ENCODE measurements at places on chromosomes 12 and 14. TPM values are rescaled to one million over a fixed set of nuclear protein-coding genes. Genes with fewer than 3 reads are reported as not detected.

The TAS2R20 gene
- 4.4 TPM for total RNA-seq

The EGLN3 gene
- 22.7 TPM for total RNA-seq

The NRXN3 gene
- total RNA-seq = not detected

The POTEM gene
- not detected for total RNA-seq

GRCh38 chr14:103703433-103704385 lies 11.5 kb downstream of the XRCC3 start:
- ATAC-seq = no peak

GRCh38 chr14:104385531-104386101 lies 193.9 kb upstream of the C14orf180 start:
- ATAC-seq = no peak

DNA sequence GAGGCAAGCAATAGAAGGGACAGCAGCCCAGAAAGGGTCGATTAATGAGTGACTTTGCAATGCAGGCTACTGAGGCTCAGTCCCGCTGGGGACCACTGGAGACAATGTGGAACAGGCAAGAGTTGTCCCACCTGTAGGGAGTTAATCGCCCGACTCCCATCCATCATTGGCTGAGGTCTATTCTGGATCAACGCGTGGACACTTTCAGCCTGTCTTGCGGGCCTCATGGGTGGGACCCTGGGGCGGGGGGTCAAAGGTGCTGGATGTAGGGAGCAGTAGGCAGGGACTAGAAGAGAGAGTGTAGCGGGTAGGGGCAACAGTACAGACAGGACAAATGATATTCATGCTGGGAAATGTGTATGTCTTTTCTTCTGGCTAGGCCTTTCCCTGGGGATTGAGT lies 6.1 kb downstream of the IFI27L2 start:
- no peak for ATAC-seq

DNA sequence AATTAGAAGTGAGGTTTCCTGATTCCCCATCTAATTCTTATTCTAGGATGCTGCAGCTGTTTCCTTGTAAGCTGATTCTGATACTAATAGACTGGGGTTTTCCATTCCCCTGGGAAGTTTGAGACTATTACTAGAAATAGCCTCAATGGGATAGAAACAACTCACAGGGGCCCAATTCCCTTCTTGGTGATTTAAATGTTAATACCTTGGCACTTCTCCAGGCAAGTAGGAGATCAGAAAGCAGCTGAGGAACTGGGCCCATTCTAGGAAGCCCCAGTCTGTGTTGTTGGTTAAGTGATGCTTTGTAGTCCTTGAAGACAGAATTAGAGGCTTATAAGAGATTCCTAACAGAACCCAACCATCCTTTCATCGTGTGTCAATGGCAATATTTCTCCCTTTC lies 407.0 kb upstream of the SEL1L start:
- no peak for ATAC-seq

DNA sequence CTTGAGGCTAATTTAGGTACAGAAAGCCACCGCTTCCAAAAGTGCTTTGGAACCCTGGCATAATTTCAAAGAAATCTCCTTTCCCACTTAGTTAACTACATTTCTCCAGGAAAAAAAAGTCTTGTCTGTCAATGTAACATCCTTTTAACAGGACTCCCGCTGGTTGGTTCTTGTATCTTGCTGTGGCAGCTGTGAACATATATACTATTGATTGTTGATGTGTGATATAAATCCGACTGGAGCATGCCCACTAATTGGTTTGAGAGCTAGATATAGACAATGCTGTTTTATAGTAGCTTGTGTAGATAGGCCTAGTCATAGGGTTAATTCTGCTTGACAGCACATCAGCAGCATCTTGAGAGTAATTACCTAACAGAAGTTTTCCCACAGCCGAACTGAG lies 89.6 kb downstream of the MSRB3 start:
- ATAC-seq = no peak

DNA sequence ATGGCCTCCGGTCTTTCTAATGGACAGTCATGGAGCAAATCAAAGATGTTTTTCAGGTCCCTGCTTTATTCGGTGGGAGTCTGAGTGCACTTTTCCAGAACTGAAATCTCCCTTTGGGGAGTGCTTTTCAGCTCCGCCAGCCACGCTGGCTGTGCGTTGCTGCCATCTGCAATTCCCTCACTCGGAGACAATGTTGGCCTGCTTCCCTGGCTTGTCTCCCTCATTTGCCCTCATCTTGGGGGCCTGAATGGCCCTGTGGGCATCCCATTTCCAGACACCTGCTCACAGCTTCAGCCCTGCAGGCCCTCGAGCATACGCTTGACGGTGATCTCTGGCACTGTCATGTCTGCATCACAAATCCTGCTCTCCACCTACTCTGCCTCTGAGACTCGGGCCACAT lies 103.8 kb downstream of the CCDC92 start:
- ATAC-seq = no peak

- ATAC-seq = no peak
Measured at GRCh38 chr12:104605685-104606084, 148.9 kb downstream of the CHST11 start.

- no peak for ATAC-seq
Measured at GRCh38 chr12:46524778-46525177, 152.2 kb upstream of the SLC38A2 start.

DNA sequence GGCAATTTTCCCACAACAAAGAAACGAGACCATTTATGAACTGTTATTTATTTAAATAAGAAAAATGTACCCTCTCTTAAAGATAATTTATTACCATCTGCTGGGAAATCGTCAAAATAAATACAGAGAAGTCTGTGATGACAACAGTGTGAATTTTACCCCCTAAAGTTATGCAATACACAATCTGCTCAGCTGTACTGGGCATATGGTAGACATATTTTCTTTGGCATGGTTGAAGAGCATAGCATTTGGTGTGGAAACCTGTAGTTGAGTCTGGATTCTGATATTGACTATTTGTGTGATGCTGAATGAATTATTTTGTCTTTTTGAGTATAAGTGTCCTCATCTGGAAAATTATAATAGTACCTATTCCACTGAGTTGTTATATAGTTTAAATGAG lies 60.0 kb downstream of the CFAP54 start:
- no peak for ATAC-seq

GRCh38 chr14:101359221-101360053 lies 201.9 kb upstream of the DIO3 start:
- ATAC-seq = no peak

DNA sequence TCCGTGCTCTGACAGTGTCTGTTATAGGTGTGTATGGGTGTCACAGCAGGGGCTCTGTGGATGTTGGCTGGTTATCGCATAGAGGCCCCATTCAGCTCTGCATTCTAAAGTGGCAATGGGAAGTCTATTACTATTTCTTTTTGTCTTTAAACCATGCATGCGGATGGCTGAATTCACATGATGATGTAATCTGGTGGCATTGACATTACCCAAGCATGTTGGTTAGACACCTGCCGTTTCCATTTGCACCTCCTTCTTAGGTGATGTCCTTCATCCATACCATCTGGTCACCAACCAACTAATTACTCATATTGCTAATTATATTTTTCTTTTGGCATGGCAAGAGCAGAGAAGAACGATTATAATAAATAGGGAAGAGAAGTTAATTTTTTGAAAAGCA lies 270.8 kb upstream of the RGS6 start:
- ATAC-seq = no peak

- ATAC-seq = no peak
Measured at GRCh38 chr12:32811686-32812392, 56.1 kb upstream of the YARS2 start.

GRCh38 chr12:130689408-130690405 lies 26.4 kb downstream of the RIMBP2 start:
- no peak for ATAC-seq

DNA sequence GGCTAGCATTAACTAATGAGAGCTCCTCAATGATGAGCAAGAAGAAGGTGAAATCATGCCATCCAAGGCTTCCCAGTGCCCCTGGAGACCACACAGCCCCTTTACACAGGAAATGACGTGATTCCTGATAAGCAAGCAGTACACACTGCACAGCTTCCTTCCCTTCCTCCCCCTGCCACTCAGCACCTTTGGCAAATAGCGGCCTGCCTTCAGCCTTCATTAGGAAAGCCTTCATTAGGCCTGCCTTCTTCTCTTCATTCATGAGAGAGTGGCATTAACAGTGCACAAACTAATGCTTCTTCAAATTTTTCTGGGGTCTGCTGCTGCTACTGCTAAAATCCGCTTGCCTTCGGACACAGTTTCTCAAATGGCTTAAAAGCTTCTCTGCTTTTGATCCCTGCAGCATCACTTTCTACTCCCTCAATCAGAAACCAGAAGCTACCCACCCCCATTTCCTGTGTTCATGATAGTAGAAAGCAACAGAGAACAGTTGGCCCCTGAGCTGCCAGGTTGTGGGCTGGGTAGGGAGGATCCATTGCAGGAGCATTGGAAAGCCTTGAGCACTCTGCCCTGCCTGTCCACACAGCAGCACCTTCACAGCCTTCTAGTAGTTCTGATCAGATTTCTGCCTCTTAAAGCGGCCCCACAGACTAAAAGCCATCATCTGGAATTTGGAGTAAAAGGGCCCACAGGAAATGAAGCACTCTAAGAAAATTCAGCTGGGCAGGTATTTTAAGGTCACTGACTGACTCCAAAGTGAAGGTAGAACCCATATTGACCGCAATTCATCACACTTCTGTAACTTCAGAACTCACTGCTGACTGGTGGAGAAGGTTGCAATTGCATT lies 103.8 kb upstream of the ETV6 start:
- peak; percentile 87 for ATAC-seq

- no peak for ATAC-seq
Measured at GRCh38 chr12:94658931-94659330, 8.6 kb upstream of the TMCC3 start.

DNA sequence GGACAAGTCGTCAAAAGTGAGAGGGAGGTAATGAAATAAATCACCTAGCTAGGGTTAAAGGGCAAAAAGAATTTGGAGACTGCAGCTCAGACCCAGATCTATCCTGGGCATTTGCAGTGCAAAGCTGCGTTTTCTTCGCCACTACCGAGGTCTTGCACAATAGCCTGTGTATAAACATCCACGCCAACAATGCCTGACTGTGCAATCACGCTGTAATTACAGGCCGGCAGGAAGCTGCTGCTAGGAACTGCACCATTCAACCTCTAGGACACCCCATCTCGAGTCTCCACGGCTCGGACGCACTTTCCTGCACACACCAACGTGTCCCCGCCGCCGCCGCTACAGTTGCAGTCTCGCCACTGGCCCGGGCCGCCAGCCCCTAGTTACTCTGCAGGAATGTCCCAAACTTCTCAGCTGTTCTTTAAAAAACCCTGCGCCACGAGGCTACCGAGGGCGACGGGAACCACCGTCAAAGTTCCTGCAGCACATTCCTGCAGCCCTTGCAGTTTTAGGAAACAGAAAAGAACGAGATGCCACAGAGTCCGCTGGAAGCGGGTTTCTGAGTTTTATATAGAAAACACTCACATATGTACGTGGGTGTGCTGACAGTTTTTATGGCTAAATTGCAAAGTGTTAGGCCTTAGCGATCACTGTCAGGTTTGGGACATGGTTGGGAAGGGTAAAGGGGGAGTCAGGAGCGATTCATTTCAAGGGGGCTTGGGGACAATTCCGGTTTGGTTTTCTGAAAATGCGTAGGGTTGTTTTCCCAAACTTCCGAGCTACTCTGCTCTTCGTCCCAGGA lies 65.6 kb upstream of the PTGR2 start:
- ATAC-seq = peak; percentile 47

DNA sequence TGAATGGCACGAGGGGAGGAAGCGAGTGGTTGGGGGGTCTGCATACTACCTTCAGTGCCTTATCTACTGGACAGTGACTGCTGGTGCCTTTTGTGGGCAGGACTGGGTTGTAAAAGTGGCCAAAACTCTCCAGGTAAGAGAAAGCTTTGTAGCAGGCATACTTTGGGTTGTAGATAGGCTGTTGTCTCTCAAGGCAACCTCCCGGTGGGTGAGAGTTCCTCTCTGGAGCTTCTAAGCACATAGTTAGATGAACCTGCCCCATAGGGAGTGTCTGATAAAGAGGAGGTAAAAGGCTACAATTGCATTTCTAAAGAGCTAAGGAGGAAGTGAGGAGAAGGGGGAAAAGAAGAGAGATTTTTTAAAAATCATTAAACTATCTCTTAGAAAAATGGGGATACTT lies 4.2 kb upstream of the DAD1 start:
- no peak for ATAC-seq

DNA sequence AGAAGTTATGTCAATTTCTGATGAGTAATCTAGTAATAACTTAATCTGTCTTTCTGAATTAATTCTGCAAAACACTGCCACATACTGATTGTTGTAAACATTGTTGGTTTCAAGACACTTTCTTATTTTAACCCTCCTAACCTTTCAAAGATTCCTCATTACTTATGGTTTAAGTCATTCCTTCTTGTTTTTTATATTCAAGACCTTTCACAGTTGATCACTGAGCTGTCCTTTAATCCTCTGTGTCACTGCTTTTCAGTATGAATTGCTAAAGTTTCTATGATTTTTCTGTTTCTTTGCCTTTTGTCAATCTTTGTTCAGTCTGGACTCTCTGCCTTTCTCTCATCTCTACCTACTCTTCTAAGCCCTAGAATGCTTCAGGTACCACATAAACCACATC lies 164.7 kb downstream of the RAD51B start:
- peak; percentile 70 for ATAC-seq

DNA sequence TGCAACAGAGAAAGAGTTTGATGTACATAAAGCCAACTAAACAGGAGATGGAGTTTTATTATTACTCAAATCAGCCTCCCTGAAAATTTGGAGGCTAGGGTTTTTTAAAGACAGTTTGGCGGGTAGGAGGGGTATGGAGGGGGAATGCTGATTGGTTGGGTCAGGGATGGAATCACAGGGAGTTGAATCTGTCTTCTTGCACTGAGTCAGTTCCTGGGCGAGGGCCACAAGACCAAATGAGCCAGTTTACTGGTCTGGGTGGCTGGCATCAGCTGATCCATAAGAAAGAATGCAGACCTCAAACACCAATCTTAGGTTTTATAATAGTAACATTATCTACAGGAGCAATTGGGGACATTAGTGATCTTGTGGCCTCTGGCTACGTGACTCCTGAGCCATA lies 64.9 kb downstream of the RIN3 start:
- ATAC-seq = no peak

DNA sequence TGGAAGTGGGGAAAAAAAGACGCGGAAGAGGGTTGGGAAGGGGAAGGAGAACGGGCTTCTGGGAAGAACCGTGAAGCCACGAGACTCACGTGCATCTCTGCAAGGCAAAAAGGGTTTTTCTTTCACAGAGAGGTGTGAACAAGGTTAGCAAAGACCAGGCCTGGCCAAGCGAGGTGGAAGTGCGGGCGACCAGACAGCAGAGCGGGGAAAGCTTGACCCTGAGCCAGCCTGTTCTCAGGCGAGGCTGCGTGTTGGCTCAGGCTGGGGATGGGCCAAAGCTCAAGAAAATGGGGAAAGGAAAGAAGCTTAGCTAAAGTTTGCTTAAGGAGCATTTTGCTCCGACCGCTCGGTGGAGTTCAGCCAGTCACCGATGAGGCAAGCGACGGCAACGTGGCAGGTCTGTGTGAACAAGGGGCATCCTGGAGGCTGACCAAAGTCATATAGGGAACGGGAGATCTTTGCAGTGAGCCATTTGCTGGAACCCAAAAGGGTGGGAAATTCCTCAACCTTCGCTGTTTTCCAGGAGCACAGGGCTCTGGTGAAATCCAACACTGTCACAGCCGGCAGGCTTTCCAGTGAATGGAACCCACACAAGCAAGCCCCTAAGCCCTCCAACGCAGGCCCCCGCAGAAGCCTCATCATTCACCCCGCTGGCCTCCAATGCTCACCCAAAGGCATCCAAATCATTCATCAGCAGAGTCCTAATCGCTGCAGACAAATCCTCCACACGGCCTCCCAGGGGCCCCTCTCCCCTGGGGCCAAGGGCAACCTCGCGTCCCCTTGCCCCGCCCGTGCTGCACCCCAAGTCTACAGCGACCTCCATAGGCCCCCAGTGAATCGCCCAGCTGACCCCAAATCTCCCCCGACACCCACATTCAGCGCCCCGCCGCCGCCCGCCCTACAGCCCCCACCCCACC lies 754 bp downstream of the ZNF605 start:
- peak; percentile 50 for ATAC-seq

Measured in activated T-helper 17 cell treated with anti-CD3 and anti-CD28 coated beads, Interleukin-2, amount 50 U/mL, for 72 hours (primary cell).